ENCODE measurements at places on chromosomes 7 and 10. TPM values are rescaled to one million over a fixed set of nuclear protein-coding genes. Genes with fewer than 3 reads are reported as not detected.

DNA sequence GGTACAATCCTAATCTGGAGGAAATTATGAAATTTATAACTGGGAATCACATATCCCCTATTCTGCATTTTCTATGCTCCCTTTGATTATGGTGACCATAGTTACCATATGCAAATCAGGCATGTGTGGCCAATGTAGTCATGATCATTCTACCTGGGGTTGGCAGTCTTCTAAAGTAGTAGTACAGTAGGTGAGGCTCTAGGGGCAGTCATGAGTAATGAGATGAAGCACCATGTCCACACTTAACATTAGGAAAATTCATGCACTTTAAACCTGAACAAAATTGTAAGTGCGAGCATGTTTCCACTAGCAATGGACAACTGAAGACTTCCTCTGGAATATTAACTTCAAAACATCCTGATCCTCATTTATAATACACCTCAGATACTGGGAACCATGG is 545.9 kb downstream of the SUGCT start:
- no peaks in the 10 kb centered on the region for H3K4me1 ChIP-seq
- no peak for DNase-seq
- H3K27ac ChIP-seq: no peak overlapping the region
- no peak overlapping the region for H3K4me3 ChIP-seq

SPDYE5 gene
- total RNA-seq: not detected

DNA sequence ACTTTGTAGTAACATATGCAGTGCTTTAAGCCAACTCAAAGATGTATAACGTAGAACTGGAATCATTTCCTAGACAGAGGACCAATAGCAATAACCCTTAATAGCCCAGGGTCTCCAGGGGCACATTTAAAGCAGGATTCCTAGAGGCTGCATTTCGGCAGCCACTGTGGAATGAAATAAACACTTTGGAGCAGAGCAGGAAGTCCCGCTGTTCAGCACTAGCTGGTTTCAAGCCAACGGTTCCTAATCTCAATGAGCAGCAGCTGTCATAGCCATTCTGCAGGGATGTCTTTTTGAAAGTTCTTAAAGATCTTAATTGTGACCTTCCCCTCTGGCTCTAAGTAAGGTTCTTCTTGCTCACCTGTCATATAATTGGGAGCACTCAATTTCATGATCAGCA is 18.4 kb upstream of the MACROH2A2 start:
- H3K4me3 ChIP-seq: no peak overlapping the region
- no peak overlapping the region for H3K27ac ChIP-seq
- 0 out of 2 replicates have a peak, but pooled peaks cover 3% of the 10 kb centered on the region for H3K27me3 ChIP-seq
- no peak for DNase-seq
- H3K4me1 ChIP-seq: no peaks in the 10 kb centered on the region

- no peak for DNase-seq
- no peaks in the 10 kb centered on the region for H3K27me3 ChIP-seq
- H3K4me1 ChIP-seq: peaks cover 7% of the 10 kb centered on the region
Measured at GRCh38 chr7:44213877-44214388, 13.2 kb downstream of the YKT6 start.

ASAH2 gene
- total RNA-seq: 1.4 TPM

GRCh38 chr10:106957823-106958588 is 206.5 kb downstream of the SORCS1 start:
- H3K27ac ChIP-seq: peak overlapping the region; percentile 29
- no peaks in the 10 kb centered on the region for H3K27me3 ChIP-seq
- no peaks in the 10 kb centered on the region for H3K36me3 ChIP-seq
- H3K4me1 ChIP-seq: peaks cover 13% of the 10 kb centered on the region
- no peak for DNase-seq

- no peaks in the 10 kb centered on the region for H3K36me3 ChIP-seq
- DNase-seq: no peak
- H3K27ac ChIP-seq: no peak overlapping the region
- no peaks in the 10 kb centered on the region for H3K27me3 ChIP-seq
Measured at GRCh38 chr7:3579638-3580219, 278.7 kb downstream of the SDK1 start.

GRCh38 chr10:100658269-100658668 is 87.1 kb upstream of the PAX2 start:
- H3K27me3 ChIP-seq: peaks cover 17% of the 10 kb centered on the region
- no peaks in the 10 kb centered on the region for H3K36me3 ChIP-seq
- H3K4me3 ChIP-seq: no peak overlapping the region

OR2A5 gene
- total RNA-seq: not detected

All from GM12878 (cell line).